ENCODE measurements at places on chromosomes 1 and 21. TPM values are rescaled to one million over a fixed set of nuclear protein-coding genes. Genes with fewer than 3 reads are reported as not detected.

DNA sequence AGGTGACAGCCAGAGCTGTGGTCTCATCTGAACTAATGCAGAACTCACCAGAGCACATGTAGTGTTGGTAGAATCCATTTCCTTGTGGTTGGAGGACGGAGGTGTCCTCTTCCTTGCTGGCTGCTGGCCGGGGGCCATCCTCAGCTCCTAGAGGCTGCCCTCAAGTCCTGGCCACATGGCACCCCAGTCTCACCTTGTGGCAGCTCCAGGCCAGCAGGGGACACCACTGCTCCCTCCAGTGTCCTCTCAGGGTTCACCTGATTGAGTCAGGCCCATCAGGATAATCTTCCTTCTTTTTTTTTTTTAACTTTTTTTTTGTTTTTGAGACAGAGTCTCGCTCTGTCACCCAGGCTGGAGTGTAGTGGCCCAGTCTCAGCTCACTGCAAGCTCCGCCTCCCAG lies 2.9 kb downstream of the KCNE1 start:
- no peaks in the 10 kb centered on the region for H3K27me3 ChIP-seq
- no peak overlapping the region for H3K27ac ChIP-seq
- H3K4me1 ChIP-seq: peaks cover 1% of the 10 kb centered on the region

DNA sequence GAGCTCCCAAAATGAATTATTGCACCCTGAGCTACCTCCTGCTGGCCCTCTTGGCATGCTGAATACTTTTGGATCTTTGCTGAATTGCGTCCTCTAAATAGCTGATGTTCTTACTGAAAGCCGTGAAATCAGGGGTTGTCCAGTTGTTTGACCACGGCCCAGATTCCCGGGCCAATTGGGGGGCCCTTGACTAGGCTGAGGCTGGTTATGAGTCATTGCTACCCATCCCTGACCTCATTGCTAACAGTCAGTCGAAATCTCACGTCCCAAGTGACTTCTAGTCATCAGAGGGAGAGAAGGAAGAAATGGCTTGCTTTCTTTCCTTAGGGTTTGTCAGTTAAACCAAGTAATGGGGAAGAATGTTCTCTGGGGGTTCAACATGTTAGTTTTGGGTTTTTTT lies 37.4 kb downstream of the SMYD2 start:
- no peaks in the 10 kb centered on the region for H3K27me3 ChIP-seq
- no peak overlapping the region for H3K4me3 ChIP-seq
- peaks cover 6% of the 10 kb centered on the region for H3K36me3 ChIP-seq
- DNase-seq: no peak
- peaks cover 2% of the 10 kb centered on the region for H3K4me1 ChIP-seq

DNA sequence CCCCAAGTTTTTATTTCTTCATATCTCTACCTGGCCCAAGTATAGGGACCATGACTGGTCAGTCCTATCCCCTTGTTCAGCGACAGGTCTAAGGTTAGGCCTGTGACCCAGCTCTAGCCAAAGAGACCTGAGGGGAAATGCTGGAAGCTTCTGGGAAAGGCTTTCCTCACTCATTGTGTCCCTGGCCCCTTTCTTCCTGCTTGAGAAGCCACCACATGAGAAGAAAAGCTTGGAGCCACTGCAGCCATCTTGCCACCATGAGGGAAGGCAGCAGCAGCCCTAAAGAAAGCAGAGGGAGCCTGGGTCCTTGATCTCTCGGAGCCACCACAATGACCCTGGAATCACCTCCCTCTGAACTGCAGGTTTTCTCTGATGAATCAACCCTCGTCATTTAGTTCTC lies 43.4 kb downstream of the ATF3 start:
- H3K27me3 ChIP-seq: no peaks in the 10 kb centered on the region
- DNase-seq: no peak
- no peaks in the 10 kb centered on the region for H3K36me3 ChIP-seq
- H3K27ac ChIP-seq: peak overlapping the region; percentile 51
- peaks cover 14% of the 10 kb centered on the region for H3K4me1 ChIP-seq

GRCh38 chr1:39269791-39270342 lies 65.4 kb downstream of the MACF1 start:
- no peaks in the 10 kb centered on the region for H3K27me3 ChIP-seq
- H3K27ac ChIP-seq: peak overlapping the region; percentile 42
- H3K4me1 ChIP-seq: peaks cover 19% of the 10 kb centered on the region
- 0 out of 2 replicates have a peak overlapping the region, but pooled peaks have one; percentile 10 for H3K4me3 ChIP-seq

The LRP8 gene
- 11.1 TPM for total RNA-seq

The SLC37A1 gene
- total RNA-seq: 0.36 TPM

GRCh38 chr1:29469457-29469856 lies 233.1 kb downstream of the PTPRU start:
- no peaks in the 10 kb centered on the region for H3K4me1 ChIP-seq
- H3K4me3 ChIP-seq: no peak overlapping the region
- no peak overlapping the region for H3K27ac ChIP-seq

- H3K4me1 ChIP-seq: no peaks in the 10 kb centered on the region
- peak; percentile 54 for DNase-seq
- H3K36me3 ChIP-seq: no peaks in the 10 kb centered on the region
Measured at GRCh38 chr1:78743626-78744025, 94.0 kb downstream of the IFI44 start.

The KCNJ15 gene
- total RNA-seq: under 0.01 TPM
